ENCODE measurements at places on chromosomes 13 and 19.

DNA sequence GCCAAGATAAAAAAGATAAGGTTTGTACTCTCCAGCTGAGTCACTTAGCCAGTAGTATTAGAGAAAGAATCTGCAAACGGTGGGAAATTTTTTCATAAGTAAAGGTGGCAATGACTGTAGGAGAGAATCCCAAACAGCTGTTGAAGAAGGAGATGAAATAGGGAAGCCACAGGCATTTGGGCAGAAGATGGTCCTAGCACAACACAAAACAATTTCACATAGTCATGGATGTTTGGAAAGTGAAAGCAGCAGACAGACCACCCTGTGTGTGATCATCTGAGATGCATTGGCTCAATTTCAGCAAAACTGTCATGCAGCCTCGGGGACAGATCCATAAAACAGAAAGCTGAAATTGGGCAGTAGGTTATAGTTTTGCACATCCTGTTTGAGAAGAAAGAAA, 2832.4 kb downstream of the PCDH9 start:
- no peak for DNase-seq

DNA sequence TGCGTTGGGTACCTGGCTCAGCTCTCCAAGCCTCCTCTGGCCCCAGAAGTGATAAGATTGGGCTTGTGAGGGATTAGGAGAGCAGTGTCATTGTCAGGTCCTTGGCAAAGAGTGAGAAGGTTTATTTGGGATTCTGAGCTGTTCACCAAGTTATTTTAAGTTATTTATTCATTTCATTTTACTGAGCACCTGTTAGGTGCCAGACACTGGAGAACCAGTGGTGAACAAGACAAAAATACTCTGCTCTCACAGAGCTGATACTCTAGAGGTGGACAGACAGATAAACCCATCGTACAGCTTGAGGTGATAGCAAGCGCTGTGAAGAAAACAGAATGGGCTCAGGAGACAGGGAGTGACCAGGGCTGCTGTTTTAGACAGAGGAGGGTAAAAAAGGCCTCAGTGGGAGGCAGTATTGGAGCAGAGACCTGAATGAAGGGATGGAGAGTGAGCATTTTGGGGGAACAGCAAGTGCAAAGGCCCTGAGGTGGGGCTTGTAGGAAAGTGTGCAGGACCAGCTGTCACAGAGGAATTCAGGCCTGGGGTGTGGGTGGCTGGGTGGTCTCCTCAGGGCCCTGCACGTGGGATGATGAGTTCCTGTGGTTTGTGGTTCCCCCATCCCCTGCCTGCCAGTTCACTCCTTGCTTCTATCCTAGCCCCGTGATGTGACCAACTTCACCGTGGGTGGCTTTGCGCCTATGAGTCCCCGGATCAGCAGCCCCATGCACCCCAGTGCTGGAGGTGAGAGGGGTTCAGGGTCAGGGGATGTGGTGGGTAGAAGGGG, 8.7 kb upstream of the TIMM50 start:
- no peak for DNase-seq

DNA sequence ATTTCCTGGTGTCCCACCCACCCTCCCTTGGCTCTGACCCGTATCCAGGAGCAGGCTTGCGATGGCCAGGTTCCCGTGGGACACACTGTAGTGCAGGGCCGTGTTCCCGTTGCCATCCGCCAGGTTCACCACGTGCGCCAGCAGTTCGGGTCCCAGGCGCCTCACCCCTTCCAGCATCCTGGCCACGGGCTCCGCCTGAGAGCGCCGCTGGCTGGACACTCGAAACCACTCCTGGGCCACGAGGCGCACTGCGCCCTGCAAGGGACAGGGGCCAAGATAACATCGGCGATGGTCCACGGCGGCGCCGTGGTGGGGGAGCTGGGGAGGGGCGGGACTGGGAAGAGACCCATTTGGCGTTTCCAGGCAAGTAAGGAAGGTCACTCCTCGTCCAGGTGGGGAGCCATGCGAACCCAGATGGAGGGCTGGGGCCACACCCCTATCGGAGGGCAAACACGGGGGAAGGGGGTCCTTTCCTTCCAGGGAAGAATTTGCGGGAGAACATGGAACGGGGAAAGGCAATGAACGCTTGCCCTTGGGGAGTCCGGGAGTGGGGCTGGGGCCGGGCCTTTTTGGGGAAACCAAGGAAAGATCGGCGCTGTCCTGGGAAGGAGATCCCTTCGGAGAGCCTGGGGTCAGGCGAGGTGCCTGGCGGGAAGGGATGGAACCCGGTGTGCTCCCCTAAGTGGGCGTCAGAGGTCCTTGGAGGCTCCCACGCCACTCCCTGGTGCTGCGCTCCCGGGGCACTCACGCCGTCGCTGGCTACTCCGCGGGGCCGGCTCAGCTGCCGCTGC, 9.9 kb downstream of the KANK3 start:
- DNase-seq = no peak

DNA sequence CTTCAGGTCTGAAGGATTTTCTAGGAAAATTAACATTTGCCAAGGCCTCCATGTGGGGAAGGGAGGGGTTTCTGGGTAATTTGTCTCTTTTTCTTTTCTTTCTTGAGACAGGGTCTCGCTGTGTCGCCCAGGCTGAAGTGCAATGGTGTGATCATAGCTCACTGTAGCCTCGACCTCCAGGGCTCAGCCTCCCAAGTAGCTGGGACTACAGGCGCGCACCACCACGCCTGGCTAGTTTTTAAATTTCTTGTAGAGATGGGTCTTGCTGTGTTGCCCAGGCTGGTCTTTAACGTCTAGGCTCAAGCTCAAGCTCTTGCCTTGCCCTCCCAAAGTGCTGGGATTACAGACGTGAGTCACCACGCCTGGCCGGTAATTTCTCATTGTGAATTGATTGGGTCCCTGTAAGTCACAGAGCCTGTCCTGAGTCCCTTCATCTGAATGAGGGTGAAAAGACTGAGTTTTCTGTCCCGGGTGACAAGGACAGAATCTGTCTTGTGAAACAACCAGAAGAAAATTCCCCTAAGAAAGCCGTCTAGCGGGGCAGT, 10.0 kb upstream of the SPC24 start:
- DNase-seq = no peak

DNA sequence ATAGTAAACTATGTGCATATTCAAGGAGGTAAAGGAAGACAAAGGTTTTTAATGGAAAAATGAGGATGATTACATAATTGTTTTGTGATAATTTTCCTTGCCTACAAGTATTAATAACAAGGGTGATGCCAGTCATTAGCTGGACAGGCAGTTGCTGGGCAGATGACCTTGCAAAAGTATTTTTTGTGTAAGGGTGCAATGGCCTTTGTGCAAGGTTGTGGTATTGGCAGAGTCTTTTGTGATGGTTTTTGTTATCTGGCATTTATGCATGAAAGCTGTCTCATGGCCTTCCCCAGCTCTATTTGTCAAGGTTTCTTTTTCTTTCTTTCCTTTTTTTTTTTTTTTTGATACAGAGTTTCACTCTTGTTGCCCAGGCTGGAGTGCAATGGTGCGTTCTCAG, 4.3 kb upstream of the COMMD6 start:
- no peak for DNase-seq

DNA sequence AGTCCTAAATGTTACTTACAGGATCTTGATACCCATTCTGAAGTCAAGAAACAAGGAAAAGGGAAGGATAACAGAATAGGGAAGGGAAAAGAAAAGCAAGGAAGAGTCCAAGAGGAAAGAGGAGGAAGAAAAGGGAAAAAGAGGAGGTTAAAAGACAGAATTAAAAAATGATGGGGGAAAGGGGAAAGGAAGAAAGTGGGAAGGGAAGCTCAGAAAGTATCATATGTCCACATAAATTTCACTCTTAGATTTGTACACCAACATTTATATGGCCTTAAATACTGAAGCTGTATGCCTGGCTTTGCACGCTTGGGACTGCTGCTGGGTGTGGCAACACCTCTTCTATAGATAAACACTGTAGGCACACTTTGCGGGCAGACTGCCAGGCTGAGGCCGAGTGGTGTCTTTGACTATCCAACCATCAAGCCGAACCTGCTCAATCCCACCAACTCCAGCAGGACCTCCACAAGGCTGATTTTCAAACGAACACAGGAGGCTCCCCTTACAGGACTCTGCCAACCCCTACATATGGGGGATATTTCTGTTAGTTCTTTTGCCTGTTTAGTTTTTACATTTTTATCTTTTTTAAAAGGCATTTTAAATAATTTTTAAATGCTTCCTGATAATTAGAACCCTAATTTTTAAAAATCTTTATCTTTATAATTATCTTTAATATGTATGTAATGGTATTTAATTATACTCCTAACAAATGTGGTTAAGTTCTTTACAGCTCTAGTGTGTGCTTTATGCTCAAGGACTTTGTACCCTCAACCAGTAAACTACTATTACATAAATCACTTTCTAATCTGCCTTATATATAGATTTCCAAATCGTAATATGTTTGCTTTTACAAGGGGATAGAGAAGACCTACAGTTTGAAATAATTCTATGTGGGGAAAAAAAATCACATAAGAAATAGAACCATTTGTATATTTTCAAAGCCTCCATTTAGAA, 154.2 kb downstream of the DIAPH3 start:
- DNase-seq = no peak

Data from stimulated activated CD8-positive, alpha-beta memory T cell treated with anti-CD3 and anti-CD28 coated beads, Interleukin-7, amount 100 ng/mL, for 24 hours (primary cell).